Central memory CD4-positive, alpha-beta T cell (primary cell): ENCODE measurements at places on chromosomes 5 and 9.

DNA sequence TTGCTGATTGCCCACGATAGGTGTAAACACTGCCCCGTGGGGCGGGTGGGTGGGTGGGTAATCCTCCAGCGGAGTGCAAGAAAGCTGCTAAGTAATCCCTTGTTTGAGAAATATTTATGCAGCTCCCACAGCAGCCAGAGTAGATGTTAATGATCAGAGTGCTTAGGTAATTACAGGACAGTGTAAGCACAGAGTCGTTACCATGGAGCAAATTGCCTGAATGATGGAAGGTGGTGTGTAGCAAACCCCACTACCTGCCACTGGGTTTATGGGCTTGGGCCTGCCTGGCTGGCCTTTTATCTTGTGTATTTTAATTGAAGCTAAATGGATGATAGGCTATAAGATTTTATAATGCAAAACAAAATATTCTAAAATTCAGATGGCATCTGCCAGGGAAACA is 110.0 kb downstream of the COL5A1 start:
- no peak for DNase-seq

DNA sequence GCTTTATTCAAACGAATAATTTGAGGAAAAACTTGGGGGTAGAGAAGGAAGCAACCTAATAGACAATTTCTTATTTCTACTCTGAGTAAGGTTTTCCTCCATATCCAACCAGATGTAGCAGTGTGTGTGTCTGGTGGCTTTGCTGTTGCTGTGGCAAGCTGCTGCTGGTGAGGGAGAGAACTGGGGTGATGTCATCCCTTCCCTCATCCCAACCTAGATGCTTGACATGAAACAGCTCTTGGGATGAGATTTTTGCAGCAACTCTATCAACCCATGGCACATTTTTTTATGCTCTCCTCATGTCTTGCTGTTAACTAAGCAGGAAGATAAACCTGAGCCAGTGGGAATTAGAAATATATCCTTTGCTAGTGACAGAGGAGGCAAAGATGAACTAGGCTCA is 135.8 kb downstream of the PCSK1 start:
- DNase-seq = no peak

- no peak for DNase-seq
Observed at GRCh38 chr5:125583321-125584139, 837.1 kb upstream of the ZNF608 start.

DNA sequence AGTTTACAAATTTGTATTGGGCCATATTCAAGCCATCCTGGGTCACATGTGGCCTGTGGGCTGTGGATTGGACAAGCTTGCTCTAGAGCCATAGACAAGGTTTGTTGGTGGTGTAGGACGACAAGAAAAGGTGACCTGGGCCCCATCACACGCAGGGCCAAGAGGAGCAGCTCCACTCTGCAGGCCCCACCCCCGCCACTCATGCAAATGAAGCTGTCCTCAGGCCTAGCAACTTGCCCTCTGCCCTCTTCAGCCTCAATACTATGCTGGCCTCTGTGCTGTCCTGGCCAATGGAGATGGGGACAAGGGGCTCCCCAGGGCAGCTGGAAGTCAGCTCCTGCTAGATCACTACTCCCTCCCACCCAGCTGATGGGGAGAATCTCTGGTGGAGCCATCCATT is 55.2 kb upstream of the TMEM252 start:
- DNase-seq = no peak

GRCh38 chr5:34014626-34015025 is 6.8 kb upstream of the AMACR start:
- DNase-seq = no peak

DNA sequence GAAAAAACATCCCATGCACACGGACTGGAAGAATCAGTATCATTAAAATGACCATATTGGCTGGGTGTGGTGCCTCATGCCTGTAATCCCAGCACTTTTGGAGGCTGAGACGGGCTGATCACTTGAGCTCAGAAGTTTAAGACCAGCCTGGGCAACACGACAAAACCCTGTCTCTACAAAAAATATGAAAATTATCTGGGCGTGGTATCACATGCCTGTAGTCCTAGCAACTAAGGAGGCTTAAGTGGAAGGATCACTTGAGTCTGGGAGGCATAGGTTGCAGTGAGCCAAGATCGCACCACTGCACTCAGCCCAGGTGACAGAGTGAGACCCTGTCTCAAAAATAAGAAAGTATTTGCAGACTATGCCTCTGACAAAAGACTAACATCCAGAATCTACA is 68.4 kb downstream of the TTC39B start:
- no peak for DNase-seq

DNA sequence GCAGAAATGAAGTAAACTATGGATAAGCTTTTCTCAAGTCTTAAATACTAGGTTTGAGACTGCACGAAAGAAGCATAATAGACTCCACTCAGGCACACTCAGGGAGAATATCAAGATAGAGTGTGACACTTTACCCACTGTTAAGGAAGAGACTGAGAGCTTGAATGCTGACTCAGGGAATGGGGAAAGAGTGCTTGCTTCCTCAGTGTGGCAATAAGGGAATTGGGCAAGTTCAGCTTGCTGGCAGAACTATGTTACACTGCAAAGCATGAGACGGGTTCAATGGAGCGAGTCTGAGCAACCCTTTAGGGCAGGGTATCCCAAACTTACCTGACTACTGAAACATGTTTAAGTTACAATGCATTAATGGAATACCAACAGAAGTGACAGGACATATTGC is 237.7 kb upstream of the MEF2C start:
- no peak for DNase-seq

GRCh38 chr5:25362799-25363198 is 718.0 kb upstream of the CDH10 start:
- DNase-seq = no peak

- DNase-seq = no peak
Observed at GRCh38 chr5:186091-187041, 4.9 kb upstream of the LRRC14B start.

DNA sequence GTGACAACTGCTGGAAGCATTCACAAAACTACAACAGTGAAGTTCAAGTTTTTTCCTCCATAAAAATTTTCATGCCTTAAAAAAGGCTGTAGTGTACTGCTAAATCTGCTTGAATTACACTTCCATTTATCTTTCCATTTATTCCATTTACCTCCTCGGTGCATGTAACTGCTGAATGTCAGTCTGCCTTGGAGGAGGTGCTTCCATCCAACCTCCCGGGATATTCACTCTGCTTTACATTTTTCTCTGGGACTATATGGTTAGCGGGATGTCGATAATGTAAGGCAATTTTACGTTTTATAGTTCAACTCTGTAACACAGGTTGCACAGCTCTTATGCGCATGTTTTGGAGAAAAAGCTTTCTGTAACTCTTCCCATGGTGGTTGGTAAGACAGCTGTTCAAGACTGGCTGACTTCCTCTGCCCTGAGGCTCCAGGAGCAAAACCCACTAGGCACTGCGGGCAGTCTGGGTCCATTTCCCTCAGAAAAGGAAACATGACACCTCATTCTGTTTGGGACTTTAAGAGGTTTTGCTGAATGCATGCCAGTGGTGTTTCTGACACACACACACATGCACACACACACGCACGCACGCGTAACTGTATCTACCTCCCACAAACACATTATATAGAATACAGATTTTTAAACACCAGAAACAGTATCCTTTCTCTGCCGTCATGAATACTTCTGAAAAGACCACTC is 66.1 kb downstream of the SPTLC1 start:
- no peak for DNase-seq

GRCh38 chr9:135743021-135743420 is 41.0 kb downstream of the KCNT1 start:
- no peak for DNase-seq

DNA sequence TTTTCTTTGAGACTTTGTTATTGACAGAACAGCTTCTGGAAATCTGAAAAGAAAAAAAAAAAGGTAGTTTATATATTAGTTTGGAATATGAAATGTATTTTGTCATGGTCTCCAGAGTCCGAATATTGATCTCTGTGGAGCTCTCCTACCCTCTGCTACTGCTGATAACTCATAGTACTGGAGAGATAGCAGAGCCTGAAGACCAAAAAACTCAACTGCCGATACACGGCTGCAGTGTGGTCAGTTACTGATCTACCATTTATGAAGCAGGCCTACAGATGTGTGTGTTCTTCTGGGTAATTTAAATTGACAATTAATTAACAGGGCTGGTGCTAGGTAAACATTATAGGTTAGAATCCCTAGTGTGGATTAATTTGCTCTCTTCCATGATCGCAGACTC is 3.8 kb upstream of the FAM120A start:
- no peak for DNase-seq

GRCh38 chr9:113564498-113565237 is 101.1 kb downstream of the RGS3 start:
- no peak for DNase-seq

GRCh38 chr9:18036422-18037187 is 437.3 kb upstream of the ADAMTSL1 start:
- DNase-seq = no peak

DNA sequence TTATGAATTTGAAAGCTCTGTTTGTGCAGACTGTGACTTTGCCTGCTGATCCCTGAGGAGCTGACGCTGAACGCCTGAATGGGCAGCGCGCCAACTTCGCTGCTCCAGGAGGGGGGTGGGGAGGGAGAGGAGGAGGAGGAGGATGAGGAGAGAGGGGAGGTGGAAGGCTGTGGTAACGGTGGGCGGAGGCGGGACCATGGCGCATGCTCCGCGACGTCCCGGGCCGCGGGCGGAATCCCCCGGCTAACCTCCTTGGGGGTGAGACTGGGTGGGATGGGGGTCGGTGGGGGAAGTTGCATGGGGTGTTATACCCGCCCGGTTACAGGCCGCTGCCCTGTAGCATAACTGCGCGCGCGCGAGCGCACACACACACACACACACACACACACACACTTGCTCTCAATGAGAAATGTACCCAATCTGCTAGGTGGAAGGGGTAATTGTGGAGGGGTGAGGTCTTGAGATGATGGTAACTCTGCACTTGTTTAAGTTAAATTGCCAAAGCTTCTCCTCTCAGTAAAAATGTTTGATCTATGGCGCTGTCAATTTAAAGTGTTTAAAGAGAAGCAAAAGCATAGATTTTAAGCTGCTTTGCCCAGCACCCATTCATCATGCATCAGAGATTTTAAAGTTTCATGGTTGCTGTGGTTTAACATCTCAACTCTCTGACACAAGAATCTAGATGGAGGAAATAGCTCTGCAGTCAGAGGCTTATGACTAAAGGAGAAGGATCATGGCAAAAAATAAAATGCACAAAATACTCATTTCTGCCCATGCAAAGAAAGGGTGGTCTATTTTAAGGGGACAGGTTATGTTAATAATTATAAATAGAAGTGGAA is 76.6 kb upstream of the TBCA start:
- peak; percentile 10 for DNase-seq

DNA sequence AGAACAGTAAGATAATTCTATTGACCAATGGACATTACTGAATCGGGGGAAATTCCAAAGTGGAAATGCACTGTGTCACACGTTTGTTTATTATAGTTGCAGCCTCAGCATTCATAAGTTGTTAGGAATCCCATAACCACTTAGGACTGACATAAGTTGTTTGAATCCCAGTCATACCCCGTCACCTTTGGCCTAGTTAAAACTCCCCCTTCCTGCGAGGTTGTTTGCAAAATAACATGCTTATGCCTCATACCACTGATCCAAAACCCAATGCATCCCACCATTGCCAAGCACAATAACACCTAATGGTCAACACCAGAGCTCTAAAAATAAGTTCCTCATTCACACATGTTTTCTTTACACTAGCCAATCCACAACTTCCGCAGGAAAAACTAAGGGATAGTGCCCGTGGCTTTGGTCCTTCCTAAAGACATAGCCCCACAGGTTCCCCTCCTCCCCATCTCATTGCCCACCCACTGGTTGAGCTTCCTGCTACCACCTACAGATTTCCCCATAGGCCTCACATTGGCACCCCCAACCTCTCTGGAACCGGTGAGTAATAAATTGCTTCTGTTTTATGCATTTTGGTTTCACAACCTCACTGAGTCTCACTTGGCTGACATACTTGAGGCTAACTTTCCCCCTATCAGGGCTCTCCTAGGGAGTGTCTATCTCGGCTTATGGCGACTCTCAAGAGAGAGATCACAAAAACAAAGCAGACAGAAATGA is 42.3 kb upstream of the MUSK start:
- DNase-seq = no peak

GRCh38 chr5:122442938-122443337 is 130.9 kb downstream of the SNCAIP start:
- DNase-seq = no peak

DNA sequence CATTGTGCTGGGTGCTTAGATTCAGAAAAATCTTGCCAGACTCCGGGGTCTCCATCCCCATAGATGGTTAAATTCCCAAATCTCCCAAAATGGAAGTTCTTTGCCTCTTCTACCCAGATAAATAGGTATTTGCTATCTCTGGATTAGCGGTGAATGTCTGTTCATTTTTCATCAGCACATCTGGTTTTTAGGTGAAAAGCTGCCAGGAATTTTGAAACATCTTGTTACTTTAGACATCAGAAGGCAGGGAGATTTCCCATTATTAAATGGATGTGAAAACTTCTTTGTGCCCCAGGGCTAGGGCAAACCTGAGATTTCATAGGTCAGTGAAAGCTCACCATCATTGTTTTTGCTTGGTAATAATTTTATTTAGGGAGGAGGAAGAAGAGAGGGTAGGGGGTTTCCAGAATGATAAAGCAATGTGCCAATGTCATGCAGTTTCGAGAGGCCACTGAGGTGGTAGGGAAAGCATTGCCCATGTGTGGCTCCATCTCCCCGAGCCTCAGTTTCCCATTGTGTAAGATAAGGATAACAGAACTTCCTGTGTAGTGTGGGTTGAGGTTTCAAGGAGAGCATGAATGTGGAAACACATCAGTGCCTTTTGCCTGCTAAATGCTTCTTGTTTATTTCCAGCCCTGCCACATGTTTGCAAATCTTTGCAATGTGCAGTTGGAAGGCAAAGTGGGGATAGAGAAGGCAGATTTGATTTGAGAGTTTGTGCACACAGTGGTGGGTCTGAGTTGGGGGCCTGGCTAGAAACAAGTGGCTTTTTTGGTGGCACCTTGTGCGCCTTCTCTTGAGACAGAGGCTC is 147.2 kb upstream of the KLF4 start:
- no peak for DNase-seq

GRCh38 chr9:125922854-125923253 is 175.7 kb downstream of the PBX3 start:
- DNase-seq = no peak

GRCh38 chr5:7876867-7877266 is 7.9 kb downstream of the MTRR start:
- no peak for DNase-seq

- no peak for DNase-seq
Observed at GRCh38 chr5:110477911-110478310, 248.6 kb downstream of the TMEM232 start.

GRCh38 chr9:126301985-126302603 is 24.5 kb upstream of the MVB12B start:
- peak; percentile 41 for DNase-seq
